Astrocyte (in vitro differentiated cells and primary cell): ENCODE measurements at places on chromosomes 11 and 22. TPM values are rescaled to one million over a fixed set of nuclear protein-coding genes. Genes with fewer than 3 reads are reported as not detected.

The MMP1 gene
- 0.38 and 0.64 TPM in 2 replicates for total RNA-seq

The PNPLA5 gene
- not detected in 2 replicates for total RNA-seq

The ROBO4 gene
- total RNA-seq = 0.25 TPM in 1 of 2 replicates, not detected in the other

The OR10A2 gene
- total RNA-seq = not detected in 2 replicates

The CFAP68 gene
- 18.4 and 18.8 TPM in 2 replicates for total RNA-seq

The VPREB3 gene
- total RNA-seq = 0.50 TPM in 1 of 2 replicates, not detected in the other

The TMEM191B gene
- total RNA-seq = 2.8 and 3.1 TPM in 2 replicates

The C11orf97 gene
- not detected in 2 replicates for total RNA-seq

DNA sequence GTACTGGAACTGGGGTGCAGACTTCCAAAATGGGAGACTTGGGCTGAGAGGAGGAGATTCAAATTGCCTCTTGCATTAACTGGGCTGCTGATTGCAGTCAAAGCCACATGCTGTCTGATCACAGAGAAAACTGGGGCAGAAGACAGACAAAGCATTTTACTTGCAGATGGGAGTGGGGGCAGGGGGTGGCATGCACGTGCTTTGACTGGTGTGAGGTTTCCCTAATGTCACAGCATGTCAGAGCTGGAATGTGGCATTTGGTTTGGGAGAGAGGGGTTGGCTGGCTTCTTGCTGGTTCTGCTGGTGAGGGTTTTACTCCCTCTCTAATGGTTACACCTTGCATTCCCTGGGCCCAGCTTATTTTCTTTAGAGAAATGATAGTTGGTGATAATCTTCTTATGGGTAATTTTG is 2.9 kb downstream of the TUB start:
- DNase-seq = no peak

GRCh38 chr22:48254311-48254873 is 1491.9 kb downstream of the TBC1D22A start:
- DNase-seq = no peak

- DNase-seq = no peak
These were observed 5.0 kb downstream of the PDGFB start for GRCh38 chr22:39239561-39240423.

DNA sequence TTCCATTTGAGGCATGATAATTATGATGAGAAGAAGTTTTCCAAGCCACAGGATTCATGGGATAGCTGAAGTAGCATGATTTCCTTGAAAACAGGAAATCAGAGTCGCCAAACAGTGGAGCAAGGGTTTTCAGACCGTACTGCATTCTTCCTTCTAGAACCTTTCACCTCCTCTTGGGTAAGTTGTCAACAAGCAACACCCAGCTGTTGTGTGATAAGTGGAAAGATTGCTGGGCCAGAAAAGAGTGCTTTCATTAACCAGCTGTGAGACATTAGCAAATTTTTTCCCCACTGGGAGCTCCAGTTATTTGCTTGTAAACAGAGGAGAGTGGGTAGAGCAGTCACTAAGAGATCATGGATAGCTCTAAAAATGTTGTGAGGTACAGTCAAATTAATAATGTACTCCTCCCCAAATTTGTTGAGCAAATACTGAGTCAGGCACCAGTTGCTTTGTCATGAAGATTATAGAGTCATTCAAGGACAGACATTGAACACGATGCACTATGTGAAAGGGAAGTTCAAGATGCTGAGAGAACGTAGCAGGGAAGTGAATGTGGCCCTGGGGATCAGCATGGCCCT is 11.7 kb upstream of the MPEG1 start:
- no peak for DNase-seq

GRCh38 chr22:24506802-24507438 is 11.8 kb downstream of the UPB1 start:
- no peak for DNase-seq

GRCh38 chr22:18905540-18906409 is at the start of gene DGCR6:
TSS of gene DGCR6 (plus strand) at chr22:18906320. CDS start at chr22:18906375, 55 bp downstream.
- DNase-seq = no peak

- peak; percentile 18 for DNase-seq
These were observed 575.5 kb downstream of the SOX6 start for GRCh38 chr11:15780837-15781236.

- DNase-seq = peak; percentile 55
These were observed 728 bp downstream of the FANCF start for GRCh38 chr11:22624742-22625447.

GRCh38 chr11:64793271-64794160 is 9.5 kb downstream of the MAP4K2 start:
- no peak for DNase-seq

GRCh38 chr22:33166206-33166605 is 108.0 kb upstream of the SYN3 start:
- DNase-seq = no peak

GRCh38 chr11:108012139-108012725 is 3.5 kb downstream of the CUL5 start:
- DNase-seq = no peak

DNA sequence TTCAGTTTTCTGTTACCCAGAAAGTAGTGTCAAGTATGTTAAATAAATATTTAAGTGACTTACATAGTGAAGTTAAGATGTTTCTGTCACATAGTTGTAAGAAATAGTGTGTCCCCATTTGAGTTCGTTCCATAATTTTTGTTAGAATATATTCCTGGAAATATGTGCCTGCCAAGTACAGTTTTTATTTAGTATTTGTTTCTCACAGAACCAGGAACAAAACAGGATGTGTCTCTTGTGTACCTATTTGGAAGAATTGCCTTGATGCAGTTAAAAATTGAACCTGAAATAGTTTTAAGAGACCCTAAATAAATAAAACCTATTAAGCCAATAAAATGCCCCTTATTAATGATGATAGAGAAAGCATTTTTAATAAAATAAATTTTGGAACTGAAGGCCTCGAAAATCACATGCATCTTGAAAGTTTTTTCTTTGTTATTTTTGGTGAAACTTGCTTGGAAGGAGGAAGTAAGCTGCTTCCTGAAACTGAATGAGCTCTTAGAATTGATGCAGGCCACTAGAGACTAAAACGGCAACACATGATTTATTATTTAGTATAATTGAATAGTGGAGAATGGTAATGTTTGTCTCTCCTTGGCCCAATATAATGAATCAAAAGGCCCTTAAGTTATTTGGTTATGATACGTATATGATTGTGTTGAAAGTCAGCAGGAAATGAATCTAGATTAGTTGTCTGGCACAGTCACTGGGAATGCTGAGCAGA is 55.9 kb downstream of the SWAP70 start:
- DNase-seq = no peak

- DNase-seq = no peak
These were observed 44.6 kb downstream of the UVRAG start for GRCh38 chr11:75859614-75860013.

DNA sequence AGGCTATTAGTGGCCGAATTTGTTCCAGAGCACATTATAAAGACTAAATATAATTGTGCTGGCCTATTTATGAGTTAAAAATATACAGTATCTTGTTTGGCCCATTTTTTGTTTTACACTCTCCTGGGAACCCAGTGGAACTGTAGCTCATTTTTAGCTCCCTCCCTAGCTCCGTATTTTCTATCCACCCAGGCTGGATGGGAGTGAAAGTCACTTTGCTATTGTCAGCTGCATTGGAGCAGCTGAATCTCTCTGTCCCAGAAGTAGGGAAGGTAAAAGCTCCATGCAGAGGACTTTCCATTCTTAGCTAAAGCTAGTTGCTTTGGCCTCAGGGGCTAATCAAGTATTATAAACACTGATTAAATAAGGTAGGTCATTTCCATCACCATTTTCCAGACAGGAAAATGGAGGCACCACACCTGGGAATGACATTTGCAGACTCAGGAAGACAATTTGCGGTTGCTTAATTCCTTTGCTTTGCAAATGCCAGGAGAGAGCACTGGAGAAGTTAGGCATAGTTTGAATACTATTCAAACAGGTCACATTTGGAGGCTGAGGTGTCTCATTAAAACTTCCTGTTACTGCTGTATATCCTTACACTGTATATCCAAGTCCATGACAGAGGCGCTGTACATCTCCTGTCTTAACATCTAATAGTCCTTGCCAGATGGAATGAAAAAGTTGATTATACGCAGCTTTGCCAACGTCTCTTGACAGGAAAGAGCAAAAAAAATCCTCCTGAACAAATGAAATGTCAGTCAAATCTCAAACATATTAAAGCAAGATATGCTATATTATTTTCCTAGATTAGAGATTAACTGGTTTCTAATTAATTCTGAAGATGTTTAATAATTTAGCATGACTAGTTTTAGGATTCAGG is 338.1 kb upstream of the KIRREL3 start:
- DNase-seq = no peak

- DNase-seq = no peak
These were observed 41.3 kb upstream of the POU2AF2 start for GRCh38 chr11:111204211-111204610.

GRCh38 chr11:504053-504993 is 2.7 kb downstream of the RNH1 start:
- peak; percentile 17 for DNase-seq

DNA sequence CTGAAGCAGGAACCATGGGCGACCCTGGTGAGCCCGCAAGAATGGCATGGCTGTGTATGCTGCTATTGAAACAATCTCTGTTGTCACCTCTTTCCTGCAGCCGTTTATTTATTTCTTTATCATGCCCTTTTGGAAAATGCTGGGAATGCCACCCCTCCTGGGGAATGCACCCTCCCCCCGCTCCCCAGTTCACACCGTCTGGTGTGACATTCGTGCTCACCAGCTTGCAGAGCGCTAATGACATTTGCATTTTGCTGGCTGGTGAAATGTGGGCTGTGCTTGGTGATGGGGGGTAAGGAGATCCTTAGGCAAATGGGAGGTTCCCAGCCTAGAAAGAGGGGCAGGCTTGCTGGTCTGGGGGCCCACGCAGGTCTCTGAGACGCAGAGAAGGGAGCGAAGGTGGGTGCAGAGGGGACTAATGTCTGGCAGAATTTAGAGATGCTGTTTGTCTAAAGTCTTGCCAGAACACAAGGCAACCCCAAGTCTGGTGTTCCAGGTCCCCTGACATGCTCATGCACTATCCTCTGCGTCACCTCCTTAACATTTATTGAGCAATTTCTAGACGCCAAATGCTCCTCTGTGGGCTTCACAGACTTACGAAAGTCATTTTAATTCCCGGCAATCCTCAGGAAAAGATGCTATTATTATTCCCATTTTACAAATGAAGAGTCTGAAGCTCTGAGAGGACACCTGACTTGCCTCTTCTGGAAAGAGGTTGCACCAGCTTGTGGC is 91.7 kb downstream of the TP53I11 start:
- DNase-seq = no peak

GRCh38 chr11:128156486-128156885 is 430.9 kb downstream of the ETS1 start:
- peak; percentile 44 for DNase-seq

GRCh38 chr11:117691218-117691514 is 105.8 kb downstream of the DSCAML1 start:
- DNase-seq = no peak

GRCh38 chr22:37165940-37166674 is 16.4 kb upstream of the IL2RB start:
- DNase-seq = no peak

DNA sequence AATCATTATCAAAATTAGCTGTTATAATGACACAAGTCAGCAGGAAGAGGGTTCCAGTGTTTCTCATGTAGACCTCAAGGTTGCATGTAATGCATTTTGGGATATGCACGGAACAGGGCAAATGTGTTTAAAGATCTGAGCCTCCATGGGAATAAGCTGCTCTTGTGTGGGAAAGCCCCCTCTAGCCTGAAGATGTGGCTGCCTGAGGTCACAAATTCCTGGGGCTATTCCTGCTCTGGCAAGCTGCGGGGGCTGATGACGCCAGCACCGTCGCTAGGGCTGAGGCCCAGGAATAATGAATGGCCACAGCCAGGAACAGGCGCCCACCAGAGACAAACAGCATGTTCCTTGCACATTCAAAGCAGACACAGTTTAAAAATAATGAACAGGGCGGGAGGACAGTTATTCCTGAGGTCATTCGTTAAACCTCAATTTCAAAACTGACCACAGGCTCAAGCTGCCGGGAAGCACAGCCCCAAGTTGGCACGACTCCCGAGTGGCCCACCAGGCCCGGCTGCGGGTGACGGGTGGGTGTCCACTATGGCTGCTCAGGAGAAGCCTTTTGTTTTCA is 11.7 kb downstream of the OSBPL5 start:
- peak; percentile 95 for DNase-seq

- peak; percentile 74 for DNase-seq
These were observed 32.6 kb downstream of the SHANK3 start for GRCh38 chr22:50705219-50705691.

GRCh38 chr22:27201741-27202140 is 544.4 kb downstream of the MIAT start:
- DNase-seq = no peak

DNA sequence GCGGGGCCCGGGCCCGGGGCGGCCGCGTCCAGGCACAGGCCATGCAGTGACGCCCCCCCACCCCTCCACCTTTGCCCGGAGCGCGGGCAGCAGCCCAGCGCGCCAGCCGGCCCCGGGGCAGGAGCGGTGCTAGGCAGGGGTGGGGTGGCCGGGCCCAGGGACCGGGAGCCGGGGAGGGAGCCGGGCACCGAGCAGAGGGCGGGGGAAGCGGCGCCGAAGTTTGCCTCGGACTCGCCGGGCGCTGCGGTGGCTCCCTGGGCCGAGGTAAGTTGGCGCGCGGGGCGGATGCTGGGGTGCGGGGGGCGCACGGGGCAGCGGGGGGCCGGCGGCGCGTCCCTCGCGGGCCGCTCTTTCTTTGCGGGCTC is 332 bp downstream of the TEAD1 start:
- DNase-seq = no peak

DNA sequence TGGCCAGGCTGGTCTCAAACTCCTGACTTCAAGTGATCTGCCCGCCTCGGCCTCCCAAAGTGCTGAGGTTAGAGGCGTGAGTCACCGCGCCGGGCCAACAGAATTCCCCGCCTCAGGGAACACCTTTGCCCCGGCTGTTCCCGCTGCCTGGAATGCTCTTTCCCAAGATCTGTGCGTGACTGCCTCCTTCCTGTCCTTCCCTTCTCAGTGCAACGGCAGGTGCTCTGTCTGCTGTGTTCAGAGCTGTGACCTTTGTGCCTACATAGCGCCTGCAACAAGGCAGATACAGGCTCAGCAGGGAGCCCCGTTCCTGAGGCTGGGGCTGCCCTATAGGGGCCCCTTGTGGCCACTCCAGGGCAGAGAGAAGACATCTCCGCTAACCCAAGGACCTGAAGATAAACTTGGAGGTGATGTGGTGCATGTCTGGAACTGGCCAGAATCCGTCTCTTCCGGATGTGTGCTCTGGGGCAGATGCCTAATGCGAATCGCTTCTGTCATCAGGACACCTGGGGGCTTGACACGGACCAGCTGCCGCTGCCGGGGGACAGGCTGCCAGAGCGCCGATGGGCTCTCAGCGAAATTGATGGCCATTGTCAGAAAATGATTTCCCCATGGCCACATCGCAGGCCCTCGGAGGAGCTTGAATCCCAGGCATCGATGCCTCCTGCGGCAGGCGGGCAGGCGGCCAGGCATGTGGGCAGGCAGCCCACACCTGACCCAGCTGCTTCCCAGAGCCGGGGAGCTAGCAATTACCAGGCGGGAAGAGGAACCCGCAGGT is 43.5 kb upstream of the TCF20 start:
- DNase-seq = peak; percentile 47
